HT-29 (cell line): ENCODE measurements at places on chromosomes 6 and 20.

- no peak for DNase-seq
Measured at GRCh38 chr6:64459411-64459944, 823.9 kb downstream of the PHF3 start.

DNA sequence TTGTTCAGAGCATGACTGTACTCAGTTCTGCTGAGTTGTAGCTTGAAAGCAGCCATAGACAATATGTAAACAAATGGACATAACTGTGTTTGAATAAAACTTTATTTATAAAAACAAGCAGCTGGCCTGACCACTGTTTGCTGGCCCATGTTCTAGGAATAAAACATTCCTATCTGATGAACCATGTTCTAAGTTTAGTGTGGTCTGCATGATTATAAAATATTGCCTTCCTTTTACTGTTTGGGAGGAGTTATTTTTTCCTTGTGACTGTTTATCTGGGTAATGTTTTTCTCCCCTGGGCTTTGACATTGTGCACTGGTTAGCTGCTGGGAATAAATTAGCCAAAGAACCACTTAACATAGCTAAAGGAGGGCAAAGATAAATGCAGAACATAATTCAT lies 55.1 kb downstream of the CDS2 start:
- no peak for DNase-seq

- DNase-seq: no peak
Measured at GRCh38 chr20:3434232-3434631, 26.8 kb upstream of the DNAAF9 start.

GRCh38 chr6:44202332-44202971 lies 14.3 kb upstream of the MYMX start:
- DNase-seq: no peak

DNA sequence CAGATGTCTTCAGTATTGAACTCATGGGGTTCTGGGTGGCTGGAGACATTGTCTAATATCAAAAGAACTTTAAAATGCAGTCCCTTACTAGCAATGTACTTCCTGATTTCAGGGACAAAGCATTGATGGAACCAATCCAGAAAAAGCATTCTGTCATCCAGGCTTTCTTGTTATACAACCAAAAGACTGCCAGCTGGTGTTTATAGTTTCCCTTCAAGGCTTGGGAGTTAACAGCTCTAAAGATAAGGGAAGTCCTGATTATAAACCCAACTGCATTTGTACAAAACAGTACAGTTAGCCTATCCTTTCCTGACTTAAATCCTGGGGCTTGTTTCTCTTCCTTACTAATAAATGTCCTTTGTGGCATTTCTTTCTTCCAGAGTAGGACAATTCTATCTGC lies 160.0 kb downstream of the COL21A1 start:
- DNase-seq: no peak

DNA sequence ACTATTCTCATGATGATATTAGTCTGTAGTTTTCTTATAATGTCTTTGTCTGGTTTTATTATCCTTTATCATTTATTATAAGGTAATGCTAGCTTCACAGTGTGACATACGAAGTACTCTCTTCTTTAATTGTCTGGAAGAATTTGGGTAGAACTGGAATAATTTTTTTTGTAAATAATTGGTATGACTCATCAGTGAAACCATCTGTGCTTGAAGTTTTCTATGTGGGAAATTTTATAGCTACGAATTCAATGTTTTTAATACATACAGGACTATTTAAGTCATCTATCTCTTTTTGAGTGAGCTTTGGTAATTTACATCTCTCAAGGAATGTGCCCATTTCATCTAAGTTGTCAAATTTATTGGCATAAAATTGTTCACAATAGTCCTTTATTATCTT lies 86.3 kb downstream of the SOD2 start:
- no peak for DNase-seq

- peak; percentile 42 for DNase-seq
Measured at GRCh38 chr6:53829698-53830221, 35.0 kb downstream of the LRRC1 start.

GRCh38 chr6:150732765-150733539 lies 132.6 kb upstream of the MTHFD1L start:
- DNase-seq: no peak

DNA sequence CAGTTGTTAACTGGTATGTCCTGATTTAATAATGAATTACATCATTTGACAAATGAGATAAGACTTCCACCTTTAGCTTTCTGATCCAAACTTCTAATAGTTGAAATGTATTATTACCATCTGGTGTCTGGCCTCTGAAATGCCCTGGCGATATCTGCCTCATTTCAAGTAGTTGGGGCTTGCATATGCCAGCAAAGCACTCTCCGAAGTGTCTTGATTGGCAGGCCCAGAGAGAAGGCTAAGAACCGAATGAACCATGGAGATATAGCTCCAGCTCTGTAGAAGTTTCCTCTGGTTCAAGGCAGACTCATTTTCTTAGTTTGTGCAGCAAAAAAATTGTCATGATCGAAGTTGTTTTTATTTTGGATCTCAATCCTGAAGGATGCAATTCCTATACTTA lies 13.4 kb upstream of the HIVEP2 start:
- DNase-seq: no peak

GRCh38 chr6:41596807-41597206 lies 41.5 kb upstream of the MDFI start:
- DNase-seq: no peak

DNA sequence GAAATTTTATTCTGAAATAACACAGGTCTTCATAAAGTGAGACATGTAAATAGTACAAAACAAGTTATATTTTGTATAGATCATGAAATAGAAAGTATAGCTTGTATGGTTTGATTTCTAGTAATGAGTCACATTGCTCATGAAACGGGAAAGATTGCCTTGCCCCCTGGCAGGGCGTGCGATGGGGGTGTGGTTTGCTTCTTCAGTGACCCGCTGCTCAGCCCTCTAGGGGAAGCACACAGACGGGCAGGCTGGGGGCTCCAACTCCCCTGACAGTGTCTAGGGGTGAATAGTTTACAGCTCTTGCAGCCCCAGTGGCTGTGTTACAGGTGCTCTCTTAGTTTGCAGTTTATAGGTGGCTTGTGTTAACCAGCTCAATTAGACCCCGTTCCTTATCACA lies 170.5 kb upstream of the RGS17 start:
- DNase-seq: no peak

DNA sequence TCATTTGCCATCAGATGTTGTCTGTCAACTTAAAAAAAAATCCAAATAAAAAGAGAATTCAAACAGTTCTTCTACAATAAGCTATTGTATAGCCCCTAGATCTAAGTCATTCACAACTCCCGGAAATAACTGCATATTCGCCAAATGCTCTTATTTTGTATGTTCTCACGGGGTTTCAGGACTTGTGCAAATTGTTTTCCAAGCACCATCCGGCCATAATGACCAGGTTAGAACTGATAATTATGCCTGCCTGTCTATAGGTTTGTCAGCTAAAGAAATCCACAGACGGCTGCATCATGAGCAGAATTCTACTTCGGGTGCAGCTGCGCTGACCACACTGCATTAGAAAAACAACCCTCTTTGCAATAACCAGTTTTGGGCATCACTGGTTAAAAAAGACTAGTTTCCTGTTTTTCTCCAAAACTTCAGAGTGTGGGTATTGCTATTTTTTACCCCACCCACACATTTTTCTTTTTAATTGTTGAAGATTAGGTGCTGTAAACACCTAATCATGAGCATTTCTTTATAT lies 87.7 kb downstream of the HIVEP2 start:
- DNase-seq: no peak

DNA sequence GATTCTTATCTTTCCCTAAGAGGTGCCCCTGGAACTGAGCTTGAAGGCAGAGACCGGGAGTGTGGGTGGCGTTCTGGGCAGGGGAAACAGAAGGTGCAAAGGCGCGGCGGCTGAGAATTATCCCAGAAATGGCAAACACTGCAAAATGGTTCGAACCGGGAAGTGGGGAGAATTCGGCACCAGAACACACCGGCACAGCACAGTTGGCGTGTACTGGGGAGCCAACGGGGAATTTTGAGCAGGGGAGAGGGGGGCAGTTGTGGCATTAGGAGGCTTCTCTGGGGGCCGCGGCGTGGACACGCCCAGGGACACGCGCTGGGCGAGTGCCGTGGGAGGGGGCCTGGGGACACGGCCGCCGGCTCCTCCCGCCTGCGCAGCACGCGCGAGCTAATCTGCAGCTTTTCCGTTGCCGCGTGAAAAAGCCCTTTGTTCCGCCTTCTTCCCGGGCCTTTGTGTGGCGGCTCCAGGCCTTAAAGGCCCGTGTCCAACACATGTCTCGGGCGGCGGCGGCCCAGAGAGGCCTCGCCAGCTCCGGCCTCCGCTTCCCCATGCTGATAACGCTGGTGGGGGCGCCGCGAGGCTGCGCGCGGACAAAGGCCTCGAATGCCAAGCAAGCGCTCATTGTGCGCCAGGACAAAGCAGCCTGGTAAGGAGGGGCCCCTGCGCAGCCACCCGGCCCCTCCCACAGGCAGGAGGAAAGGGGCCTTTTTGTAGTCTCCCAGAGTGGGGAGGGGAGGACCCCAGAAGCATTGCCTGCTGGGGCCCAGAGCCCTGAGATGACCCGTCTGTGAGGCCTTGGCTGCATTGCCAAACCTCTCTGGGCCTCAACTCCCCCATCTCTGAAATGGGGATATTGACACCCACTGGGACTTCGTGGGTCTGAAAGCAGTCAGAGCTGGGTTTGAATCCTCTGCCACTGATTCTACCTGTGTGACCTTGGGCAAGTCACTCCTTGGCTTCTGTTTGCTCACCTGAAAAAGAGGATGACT lies 82.8 kb downstream of the CD40 start:
- no peak for DNase-seq

DNA sequence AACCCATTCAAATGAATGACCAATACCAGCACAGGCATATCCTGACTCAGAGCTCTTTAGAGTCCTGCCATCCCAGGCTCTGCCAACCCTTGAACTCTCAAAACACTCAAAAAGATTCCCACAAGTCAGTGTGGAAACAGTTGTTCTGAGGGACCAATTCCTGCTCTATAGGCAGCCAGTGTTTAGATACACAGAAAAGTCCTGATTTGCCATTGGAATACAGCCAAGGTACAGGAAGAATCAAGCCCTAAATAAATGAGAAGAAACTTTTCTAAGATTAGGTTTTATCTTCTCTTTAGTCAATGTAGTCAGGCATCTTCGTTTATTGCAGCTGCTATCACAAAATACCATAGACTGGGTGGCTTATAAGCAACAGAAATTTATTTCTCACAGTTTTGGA lies 626.8 kb upstream of the ARID1B start:
- DNase-seq: no peak
